Fibroblast of skin of right biceps (primary cell): ENCODE measurements at places on chromosomes 11 and 22.

- no peak for DNase-seq
Measured at GRCh38 chr11:62145261-62145871, 21.6 kb downstream of the INCENP start.

DNA sequence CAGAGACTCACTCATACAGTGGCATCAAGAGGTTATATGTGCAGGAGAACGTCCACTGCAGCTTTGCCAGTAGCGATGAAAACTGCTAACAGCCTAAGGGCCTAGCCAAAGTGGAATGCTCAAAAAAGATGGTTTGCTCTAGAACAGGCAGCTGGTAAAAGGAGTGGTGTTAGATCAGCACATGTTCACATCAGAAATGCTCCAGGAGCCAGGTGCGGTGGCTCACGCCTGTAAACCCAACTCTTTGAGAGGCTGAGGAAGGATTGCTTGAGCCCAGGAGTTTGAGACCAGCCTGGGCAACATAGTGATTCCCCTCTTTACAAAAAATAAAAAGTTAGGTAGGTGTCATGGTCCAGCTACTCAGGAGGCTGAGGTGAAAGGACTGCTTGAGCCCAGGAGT, 10.3 kb upstream of the TFIP11 start:
- no peak for DNase-seq

DNA sequence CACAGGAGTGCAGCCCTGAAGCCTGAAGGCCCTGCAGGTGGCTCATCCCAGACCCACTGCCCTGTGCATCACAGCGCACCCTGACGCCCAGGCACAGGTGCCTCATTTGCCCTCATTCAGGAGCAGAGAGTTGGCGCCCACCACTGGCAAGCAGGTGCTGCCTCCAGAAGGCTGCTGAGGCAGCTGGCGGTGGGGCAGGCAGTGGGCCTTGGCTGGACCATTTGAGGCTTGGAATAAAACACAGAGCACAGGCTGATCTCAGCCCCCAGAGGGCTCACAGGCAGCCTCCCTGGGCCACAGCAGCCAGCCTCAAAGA, 1151.9 kb downstream of the BRD1 start:
- DNase-seq: no peak

DNA sequence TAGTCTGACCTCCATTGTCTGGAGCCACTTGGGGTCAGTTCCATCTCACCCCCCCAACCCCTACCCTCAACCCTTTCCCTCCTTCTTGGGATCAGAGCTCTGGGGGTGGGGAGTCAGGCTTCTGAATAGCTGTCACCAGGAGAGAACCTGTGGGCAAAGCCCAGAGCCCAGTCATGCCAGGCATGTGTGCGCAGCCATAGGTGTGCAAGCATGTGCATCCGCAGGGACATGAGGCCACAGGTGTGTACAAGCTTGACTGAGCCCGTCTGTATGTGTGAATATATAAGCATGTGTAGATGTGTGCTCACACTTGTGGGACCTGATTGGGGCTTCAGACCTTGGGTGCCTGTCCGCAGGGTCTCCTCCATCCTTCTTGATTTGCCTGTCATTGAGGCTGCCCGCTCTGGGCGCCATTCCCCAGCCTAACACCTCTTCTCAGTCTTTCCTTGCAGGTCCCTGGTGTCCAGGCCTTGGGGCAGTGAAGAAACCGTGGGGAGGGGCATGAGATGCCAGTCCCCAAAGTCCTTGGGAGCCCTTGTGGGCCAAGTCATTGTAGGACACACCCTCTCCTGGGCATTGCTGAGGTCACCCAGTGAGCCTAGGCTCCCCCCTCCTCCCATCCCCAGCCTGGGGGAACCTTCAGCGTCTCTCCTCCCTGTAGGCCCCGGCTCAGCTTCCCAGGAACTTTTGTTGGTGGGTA, 9.0 kb downstream of the ATG16L2 start:
- DNase-seq: no peak

DNA sequence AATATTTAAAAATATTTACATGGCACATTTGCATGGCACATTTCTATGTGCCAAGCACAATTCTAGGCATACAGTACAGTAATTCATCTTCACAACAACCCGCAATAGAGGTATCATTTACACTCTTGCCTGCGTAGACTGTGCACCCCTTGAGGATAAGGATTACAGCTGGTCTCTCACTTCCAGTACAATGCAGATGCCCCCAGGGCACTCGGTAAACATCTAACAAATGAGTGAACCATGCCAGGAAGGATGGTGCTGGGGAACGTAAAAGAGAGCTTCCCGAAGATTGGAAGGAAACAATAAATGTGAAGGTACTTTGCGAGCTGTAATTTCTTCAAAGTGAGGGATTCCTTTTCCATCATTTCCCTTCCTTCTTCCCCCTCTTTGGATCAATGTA, 1.3 kb downstream of the PRPF19 start:
- DNase-seq: no peak

DNA sequence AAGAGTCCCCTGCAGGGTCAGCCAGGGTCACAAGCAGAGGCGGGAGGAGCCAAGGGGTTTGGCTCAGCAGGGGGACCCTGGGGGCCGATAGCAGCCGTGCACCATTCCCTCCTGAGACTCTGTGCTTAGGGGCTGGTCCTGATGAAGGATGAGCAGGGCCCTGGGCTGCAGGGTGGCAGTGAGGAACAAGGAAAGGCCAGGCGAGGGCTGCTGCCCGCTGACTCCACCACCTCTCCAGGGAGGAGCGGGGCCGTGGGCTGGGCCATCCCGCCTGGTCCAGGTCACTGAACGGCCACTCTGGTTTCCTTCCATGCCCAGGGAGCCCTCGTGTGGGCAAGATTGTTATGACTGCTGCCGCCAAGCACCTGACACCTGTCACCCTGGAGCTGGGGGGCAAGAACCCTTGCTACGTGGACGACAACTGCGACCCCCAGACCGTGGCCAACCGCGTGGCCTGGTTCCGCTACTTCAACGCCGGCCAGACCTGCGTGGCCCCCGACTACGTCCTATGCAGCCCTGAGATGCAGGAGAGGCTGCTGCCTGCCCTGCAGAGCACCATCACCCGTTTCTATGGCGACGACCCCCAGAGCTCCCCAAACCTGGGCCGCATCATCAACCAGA, 9.2 kb upstream of the NDUFS8 start:
- DNase-seq: no peak
